ENCODE measurements at places on chromosomes 13 and 19. TPM values are rescaled to one million over a fixed set of nuclear protein-coding genes. Genes with fewer than 3 reads are reported as not detected.

Gene RFPL4AL1
- not detected for total RNA-seq

Gene ZNF234
- total RNA-seq = 7.9 TPM

Gene KLF12
- total RNA-seq = 2.9 TPM

Gene FXYD7
- 2.2 TPM for total RNA-seq

Gene FAAP24
- total RNA-seq = 4.1 TPM

Gene COX7A1
- total RNA-seq = 7.9 TPM

Gene ZNF69
- total RNA-seq = 3.8 TPM

Gene TMEM238
- total RNA-seq = 31.3 TPM

Gene IGSF23
- not detected for total RNA-seq

Gene TUBB4A
- 13.9 TPM for total RNA-seq

Gene C19orf85
- total RNA-seq = not detected

Gene SLC17A7
- 1.0 TPM for total RNA-seq

Gene ALOX5AP
- 7.0 TPM for total RNA-seq
